SW480 (cell line): ENCODE measurements at places on chromosomes 16 and 17.

DNA sequence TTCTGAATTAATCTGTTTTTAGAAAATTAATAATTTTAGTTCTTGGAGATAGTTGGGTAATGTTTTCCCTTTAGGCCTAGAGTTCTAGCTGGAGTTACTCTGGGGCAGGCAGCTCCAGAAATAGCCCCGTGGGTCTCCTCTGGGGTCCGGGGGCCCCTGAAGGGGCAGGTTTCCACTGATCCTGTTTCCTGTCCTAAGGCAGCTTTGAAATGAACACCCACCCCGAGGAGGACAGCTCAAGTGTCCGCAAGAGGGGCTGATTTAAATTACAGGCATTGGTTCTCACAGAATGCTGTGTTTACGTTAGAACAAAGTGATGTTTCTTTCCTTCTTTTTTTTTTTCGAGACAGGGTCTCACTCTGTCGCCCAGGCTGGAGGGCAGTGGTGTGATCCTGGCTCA is 23.8 kb downstream of the EEF2K start:
- DNase-seq: no peak

DNA sequence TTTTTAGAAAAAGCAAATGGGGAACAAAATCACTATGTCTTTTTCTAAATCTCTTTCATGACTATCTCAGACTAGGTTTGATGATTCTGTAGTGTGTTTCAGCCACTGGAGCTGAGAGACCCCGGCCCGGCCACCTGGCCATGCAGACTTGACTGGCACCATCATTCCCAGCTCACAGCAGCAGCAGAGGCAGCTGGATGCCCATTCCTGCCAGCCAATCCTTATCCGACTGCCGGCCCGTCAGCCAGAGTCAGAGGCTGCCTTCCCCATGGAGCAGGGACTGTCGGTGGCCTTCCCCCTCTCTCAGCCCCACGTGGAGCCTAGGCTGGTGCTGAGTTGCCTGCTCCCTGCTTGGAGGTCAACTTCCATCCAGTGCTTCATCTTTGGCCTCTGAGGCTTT is 56.0 kb upstream of the WSB1 start:
- DNase-seq: no peak

- no peak for DNase-seq
Measured at GRCh38 chr17:49121696-49122292, 10.8 kb upstream of the B4GALNT2 start.

- DNase-seq: no peak
Measured at GRCh38 chr17:7575959-7576358, 3.5 kb upstream of the CD68 start.

DNA sequence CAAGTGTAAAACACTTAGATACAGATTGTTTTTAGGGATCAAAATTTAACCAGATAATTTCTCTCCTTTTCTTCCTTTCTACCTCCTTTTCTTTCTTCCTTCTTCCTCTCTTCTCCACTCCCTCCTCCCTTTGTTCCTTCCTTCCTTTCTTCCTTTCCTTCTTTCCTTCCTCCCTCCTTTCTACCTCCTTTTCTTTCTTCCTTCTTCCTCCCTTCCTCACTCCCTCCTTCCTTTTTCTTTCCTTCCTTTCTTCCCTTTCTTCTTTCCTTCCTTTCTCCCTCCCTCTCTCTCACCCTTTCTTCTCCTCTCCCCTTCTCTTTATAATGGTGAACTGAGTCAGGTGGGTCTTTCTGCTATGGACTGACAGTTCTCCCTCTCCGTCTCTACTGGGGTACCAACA is 397.5 kb upstream of the CDH11 start:
- no peak for DNase-seq

- no peak for DNase-seq
Measured at GRCh38 chr17:310111-311010, 42.2 kb downstream of the RPH3AL start.

DNA sequence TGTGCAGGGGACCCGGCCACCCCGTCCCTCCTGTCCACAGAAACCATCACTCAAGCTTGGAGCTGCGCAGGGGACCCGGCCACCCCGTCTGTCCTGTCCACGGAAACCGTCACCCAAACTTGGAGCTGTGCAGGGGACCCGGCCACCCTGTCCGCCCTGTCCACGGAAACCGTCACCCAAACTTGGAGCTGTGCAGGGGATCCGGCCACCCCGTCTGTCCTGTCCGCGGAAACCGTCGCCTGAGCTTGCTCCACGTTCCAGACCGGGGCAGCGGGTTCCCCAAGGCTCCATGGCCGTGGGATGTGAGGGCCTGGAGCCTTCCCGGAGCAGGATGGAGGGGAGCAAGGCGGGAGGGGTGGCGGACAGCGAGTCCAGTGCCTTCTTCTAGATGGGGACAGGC is 25.2 kb downstream of the SOX8 start:
- DNase-seq: no peak

GRCh38 chr17:41308251-41308917 is 725 bp downstream of the KRTAP16-1 start:
- peak; percentile 60 for DNase-seq

DNA sequence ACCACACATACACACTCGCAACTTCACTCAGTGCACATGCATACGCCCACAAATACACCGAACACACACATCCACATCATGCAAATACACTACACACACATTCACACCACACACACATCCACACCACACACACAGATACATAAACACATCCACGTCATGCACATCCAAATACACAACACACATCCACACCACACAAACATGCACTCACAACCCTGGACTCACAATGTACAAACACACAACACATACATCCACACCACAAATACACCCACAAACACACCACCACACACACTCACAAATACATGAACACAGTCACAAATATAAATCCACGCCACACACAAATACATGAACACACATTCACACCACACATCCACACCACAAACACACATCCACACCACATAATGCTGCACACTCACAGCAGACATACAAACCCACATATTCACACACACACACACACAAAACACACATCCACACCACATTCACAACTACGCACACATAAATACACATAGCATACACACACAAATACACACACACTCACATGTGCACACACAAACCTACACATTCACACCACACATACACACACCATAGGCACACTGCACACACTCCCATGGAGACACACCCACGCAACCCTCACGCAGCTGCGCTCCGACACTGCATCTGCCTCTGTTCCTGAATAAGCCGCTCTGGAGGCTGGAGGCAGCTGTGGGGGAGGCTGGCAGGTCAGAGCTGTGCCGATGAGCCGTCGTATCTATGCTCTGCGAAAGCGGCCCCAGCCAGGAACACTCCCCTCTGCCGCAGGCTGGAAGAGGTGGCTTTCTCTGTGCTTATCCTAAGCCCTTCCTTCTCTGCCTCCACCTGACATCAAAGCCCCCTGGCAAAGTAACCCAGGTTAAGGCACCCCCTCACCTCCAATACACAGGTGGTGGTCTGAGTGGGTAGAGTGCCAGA is 141.8 kb downstream of the GRIN2A start:
- no peak for DNase-seq

DNA sequence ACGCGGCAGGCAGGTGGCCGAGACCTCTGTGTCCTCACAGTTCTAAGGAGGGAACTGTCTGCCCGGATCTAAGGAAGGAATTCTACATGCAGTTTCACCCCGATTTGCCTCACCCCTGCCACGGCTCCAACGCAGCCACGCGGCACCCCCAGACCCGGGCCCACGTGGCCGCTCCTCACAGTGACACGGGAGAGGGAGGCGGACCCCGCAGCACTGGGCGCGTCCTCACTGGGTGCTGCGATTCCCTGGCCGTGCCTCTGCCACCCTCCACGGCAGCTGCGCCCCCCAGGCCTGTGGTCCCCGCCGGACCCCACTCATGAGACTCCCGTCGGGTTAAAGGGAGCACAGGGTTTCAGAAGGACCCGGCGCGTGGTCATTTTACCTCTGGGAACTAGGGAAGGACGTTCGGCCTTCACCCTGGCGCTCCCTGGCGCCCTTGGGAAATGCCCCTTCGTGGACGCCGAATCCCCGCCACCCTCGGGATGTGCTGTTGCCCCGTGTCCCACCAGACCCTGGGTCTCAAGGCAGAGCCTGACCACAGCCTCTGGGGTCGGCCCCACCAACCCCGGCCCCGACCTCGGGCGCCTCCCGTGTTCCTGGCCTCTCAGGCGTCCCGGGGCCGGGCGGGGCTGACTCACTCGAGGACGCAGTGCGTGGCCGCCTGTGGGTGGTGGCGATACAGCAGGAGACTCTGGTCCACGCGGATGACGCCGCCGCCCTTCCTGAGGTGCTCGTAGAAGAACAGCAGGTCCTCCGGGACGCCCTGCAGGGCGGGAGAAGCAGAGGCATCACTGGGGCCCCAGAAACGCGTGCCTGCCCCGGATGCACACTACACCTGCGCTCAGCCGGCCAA is 118.8 kb upstream of the METRNL start:
- DNase-seq: no peak

DNA sequence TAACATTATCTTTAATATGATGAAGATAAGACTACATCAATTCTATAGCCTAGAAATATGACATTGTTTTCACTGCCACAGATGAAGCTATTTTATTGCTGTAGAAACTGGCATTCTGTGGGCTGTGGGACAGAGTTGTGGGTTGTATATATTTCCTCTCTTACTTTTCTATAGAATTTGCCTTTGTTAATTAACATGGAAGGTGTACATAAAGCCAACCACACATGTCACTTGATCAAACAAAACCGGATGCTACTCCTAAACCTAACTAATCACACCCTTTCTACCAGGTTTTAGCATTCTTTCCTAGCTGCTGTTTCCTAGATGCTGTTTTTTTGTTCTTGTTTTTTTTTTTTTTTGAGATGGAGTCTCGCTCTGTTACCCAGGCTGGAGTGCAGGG is 81.2 kb upstream of the ATP2A3 start:
- peak; percentile 42 for DNase-seq

DNA sequence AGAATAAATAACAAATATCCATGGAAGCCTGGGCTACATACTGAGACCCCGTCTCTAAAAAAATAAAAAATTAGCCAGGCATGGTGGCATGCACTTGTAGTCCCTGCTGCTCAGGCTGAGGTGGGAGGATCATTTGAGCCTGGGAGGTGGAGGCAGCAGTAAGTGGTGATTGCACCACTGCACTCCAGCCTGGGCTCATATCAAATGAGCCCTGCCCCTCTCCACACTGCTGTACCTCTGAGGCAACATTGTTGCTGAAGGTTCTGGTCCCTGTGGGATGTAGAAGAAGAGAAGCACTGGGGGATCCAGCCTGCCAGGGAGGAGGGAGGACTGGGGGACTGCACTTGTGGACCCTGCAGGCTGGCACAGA is 11.4 kb upstream of the ARHGAP23 start:
- DNase-seq: no peak

DNA sequence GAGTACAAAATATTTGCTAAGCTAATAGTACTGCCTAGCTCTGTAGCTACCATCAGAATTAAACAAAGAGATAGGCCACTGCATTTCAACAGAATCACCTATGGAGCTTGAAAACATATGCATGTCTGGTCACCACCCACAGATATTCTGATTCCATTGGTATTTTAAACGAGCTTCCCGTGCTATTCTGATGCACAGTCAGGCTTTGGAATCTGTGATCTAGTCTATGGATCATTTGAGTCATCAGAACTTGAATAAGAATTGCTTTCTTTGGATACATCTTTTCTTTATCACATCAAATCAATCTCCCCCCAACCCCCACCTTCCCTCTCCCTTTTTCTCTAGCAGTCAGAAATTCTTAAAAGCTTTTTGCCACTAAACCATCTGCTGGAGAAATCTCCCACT is 124.7 kb downstream of the NPIPB5 start:
- no peak for DNase-seq

- DNase-seq: peak; percentile 52
Measured at GRCh38 chr17:15462976-15463772, 4.2 kb downstream of the CDRT4 start.

GRCh38 chr17:48025904-48026501 is 11.6 kb downstream of the COPZ2 start:
- DNase-seq: peak; percentile 32

DNA sequence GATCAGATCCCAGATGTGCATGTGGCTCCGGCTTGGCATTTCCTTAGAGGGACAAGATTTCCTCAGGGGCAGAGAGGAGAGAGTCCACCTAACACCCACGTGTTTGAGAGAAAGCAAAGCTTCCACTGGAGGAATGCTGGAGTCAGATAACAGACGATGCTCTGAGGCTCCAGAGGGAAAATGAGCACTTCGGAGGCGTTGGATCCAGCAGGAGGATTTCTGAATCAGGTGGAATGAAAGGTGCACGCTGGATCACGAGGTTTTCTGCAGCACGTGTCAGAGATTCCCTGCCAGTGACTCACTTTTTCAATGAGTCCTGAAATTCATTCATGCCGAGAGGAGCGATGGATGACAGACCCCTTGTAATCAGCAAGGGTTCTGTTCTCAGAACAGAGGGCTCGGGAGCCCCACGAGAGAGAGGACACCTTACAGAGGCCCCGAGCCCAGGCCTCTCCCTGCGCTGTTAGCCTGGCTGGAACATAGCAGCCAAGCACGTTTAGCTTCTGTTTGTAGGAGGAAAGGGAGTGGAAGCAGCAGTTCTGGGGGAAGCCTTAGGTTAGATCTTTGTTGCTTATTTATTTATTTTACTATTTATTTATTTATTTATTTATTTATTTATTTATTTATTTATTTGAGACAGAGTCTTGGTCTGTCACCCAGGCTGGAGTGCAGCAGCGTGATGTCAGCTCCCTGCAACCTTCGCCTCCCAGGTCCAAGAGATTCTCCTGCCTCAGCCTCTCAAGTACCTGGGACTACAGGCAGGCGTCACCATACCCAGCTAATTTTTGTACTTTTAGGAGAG is 49.3 kb upstream of the JPH3 start:
- DNase-seq: peak; percentile 78

DNA sequence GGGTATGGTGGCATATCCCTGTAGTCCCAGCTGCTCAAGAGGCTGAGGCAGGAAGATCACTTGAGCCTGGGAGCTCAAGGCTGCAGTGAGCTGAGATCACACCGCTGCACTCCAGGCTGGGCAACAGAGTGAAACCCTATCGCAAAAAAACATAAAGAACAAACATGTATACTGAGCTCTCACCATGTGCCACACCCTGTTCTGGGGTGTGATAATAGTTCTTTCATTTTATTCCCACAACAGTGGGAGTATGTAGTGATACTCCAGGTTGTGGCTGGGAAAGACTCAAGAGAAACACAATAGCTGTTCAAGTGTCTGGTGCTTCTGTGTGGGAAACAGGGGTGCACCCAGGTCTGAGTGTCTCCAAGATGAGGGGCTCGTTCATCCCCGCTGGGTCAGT is 90.7 kb downstream of the SOCS1 start:
- DNase-seq: no peak

GRCh38 chr17:841313-841712 is 59.2 kb downstream of the MRM3 start:
- no peak for DNase-seq

DNA sequence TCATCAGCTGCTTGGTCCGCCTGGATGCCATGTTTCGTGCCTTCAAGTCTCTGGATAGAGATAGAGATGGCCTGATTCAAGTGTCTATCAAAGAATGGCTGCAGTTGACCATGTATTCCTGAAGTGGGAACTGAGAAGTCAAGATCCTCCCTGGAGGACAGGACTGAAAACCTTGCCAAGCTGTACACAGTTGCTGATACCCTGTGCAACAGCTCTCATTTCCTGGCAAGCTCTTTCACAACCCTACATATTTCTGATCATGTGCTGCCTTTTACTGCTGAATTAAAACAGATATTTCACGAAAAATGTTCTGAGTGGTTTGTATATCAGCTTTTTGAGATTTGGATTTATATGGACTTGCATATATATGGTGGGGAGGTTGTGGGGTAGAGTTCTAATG is 898 bp downstream of the CAPNS2 start:
- no peak for DNase-seq
